Pancreas (tissue), 10 donors: ENCODE measurements at places on chromosomes 5 and 9.

- DNase-seq: no peak
These were observed 9.1 kb downstream of the PTCH1 start for GRCh38 chr9:95507464-95508241.

- no peak for DNase-seq
These were observed 16.0 kb downstream of the FYB1 start for GRCh38 chr5:39203275-39203922.

DNA sequence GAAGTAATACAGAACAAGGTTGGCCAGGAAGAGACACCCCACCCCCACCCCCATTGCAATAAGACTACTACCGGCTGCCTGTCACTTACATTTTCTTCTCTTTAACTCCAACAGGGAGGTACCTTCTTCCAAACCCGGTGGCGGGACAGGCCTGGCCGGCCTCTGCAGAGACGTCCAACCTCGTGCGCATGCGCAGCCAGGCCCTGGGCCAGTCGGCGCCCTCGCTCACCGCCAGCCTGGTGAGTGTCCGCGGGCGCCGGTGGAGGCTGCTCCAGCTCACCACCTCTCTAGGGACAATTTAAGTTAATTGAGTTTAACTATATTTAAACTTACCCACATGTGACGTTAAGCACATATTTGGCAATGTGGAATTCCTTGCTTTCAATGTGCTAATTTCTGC, 192.4 kb downstream of the MAST4 start:
- DNase-seq: no peak

GRCh38 chr5:3027185-3027865, 275.8 kb upstream of the IRX2 start:
- no peak for DNase-seq

DNA sequence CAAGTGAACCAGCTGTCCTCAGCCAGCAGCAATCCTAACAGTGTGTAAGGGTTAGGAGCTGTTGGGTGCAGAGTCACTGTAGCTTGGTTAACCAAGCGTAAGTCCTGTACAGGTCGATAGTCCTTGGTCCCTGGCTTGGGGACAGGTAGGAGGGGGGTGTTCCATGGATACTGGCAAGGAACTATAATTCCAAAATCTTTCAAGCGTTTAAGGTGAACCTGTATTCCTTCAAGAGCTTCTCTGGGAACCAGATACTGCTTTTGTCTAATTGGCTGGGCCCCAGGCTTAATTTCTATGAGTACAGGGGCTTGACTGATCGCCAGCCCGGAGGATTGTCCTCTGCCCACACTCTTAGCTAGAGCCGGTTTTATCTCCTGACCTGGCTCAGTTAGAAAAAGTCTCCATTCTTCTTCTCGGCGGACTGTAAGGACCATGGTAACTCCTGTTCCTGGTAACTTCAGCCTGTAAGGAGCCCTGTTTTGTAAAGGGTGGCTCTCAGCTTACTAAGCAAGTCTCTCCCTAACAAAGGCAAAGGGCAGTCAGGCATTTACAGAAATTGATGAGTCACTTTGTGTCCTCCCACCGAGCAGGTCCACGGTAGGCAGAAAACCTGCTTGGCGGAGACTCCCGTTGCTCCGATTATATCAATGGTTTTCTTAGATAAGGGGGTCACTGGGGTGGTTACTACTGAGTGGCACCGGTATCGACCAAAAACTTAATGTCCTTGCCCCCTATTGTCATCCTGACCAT, 6.0 kb upstream of the ZNF354C start:
- DNase-seq: no peak

- no peak for DNase-seq
These were observed 52.2 kb downstream of the PDE8B start for GRCh38 chr5:77262697-77263096.

GRCh38 chr5:139896718-139897117, 101.1 kb downstream of the PSD2 start:
- no peak for DNase-seq

GRCh38 chr5:141677415-141677814, 4.6 kb downstream of the ARAP3 start:
- DNase-seq: no peak

GRCh38 chr9:122179054-122179689, 19.5 kb downstream of the MORN5 start:
- DNase-seq: no peak

- no peak for DNase-seq
These were observed 1583.2 kb upstream of the WWC1 start for GRCh38 chr5:166708291-166708690.

DNA sequence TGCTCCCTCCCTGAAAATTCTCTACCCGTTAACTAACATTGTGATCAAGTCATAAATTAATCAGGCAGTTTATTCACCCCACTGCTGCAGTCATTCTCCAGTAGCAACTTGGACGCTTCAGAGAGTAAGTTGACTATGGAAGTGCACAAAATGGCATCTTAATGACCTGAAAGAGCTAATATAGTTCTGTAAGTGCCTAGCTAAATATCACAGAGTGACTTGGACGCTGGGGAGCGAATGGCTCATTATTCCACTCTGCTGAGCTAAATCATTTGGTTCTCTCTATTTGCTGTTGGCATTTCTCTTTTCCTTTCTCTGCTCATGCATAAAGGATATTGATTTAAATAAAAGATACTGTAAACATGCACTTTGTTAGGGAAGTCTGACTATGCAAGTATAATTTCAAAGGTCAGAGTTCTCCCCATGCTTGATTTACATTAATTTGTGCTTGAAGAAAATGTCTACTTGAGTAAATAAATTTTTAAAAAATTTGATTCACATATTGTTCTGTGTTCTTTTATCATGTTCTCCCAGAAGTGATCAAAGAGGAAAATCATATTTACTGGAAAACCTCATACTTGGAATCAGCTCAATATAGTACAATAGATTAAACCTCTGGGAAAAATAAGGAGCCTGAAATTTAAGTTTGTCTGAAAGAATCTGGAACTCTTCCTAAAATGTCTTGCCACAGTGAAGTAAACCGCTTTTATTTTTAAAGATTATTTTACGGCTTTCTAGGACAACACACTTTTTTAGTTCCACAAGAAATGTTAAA, 169.5 kb upstream of the HAPLN1 start:
- no peak for DNase-seq

DNA sequence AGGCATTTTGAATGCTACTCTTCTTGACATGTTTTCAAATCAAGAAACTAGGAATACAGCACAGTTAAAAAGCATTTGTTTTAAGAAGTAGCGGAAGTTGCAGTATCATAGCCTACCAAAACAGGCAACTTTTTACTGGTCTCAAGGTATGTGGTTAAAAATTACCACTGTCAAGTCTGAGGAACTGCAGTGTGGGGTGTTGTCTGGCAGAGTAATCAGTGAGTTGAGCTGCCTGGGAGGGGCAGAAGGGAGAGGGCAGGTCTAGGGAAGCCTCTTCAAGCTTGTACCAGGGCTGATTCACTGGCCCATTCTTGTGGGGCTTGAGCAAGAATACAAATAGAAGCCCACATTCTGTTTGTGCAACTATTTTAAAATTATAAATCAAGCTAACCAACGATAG, 42.4 kb upstream of the SV2C start:
- DNase-seq: no peak

- DNase-seq: no peak
These were observed 75.8 kb downstream of the NUDT12 start for GRCh38 chr5:103486739-103487138.

- DNase-seq: no peak
These were observed 35.7 kb downstream of the RAD50 start for GRCh38 chr5:132592521-132592920.

DNA sequence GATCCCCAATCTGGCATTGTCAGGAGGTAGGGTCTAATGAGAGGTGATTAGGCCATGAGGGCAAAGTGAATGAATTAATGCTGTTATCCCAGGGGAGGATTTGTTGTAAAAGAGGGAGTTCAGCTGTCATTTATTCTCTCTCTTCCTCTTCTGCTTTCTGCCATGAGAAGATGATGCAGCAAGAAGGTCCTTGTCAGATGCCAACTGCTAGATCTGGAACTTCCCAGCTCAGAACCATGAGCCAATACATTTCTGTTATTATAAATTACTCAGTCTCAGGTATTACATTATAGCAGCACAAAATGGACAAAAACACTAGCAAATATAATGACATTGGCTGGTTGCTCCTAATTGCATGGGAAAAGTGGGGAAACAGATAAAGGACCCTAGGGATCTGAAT, 15.6 kb upstream of the BICD2 start:
- DNase-seq: no peak

DNA sequence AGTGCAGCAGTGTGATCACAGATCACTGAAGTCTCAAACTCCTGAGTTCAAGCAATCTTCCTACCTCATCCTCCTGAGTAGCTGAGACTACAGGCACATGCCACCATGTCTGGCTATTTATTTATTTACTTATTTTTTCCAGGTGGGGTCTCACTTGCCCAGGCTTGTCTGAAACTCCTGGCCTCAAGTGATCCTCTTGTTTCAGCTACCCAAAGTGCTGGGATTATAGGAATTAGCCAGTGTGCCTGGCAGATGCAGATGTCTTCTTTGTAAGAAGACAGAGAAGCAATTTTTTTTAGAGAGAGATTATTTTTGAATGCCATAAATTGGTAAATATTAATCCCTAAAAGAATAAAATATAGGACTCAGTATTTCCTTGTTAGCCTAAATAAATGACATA, 54.3 kb downstream of the CHSY3 start:
- no peak for DNase-seq

DNA sequence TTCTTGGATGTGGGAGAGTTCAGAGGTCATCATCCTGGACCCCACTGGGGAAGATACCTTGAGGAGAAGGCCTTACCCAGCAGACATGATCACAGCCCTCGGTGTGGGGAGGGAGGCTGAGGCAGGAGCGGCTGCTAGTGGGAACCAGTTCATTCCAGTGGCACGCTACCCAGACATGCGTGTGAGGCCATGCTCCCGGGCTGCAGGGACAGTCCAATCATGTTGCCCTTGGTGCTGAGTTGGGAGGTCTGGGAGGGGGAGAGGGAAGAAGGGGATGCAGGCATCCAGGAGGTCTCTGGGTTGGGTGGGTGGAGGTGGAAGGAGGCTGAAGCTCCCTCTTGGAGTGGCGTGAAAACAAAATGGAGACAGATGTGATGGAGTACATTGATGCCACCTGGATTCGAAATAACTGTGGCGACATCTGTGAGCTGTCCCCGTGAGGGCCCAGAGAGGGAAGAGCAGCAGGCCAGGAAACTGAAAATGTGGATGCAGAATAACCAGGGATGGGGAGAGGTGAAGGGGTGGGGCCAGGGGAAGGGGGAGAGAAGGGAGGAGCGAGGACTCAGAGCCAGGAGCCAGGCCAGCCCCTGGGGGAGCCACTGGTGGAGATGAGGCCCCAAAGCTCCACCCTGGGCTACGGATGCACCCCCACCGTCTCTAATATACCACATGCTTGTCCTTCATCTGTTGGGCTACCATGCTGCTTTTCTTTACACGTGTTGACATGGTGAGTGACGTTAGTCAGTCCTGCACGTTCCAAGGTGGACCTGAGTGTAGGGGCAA, 16.2 kb downstream of the NDUFS6 start:
- no peak for DNase-seq

DNA sequence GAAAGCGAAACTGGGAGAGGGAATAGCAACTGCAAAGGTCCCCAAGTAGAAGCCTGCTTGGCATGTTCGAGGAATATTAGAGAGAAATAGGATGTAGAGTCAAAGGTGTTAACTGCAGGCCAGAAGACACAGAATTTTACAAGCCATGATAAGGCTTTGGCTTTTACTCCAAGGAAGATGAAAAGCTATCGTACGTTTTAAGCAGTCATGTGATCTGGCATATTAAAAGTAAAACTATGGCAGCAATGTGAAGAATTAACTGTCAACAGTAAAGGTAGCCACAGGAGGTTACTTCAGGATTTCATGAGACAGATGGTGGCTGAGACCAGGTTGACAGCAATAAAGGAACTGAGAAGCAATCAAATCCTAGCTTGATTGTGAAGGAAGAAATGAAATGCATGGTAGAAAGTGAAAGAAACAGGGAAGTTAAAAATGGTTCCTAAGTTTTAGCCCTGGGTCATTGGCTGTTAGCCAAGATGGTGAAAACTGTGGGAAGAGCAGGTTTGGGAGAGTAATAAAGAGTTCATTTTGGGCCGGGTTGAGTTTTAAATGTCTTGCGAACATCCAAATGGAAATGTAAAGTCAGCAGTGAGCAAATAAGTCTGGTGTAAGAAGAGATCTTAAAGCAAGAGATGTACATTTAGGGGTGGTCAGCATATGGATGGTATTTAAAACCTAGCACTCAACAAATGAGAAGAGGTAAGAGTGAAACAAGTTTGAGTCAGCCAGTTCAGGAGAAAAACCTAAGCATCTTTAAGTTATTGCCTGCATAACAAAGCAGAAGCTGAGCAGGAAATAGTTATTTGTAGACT, 20.3 kb upstream of the TTC33 start:
- DNase-seq: no peak

DNA sequence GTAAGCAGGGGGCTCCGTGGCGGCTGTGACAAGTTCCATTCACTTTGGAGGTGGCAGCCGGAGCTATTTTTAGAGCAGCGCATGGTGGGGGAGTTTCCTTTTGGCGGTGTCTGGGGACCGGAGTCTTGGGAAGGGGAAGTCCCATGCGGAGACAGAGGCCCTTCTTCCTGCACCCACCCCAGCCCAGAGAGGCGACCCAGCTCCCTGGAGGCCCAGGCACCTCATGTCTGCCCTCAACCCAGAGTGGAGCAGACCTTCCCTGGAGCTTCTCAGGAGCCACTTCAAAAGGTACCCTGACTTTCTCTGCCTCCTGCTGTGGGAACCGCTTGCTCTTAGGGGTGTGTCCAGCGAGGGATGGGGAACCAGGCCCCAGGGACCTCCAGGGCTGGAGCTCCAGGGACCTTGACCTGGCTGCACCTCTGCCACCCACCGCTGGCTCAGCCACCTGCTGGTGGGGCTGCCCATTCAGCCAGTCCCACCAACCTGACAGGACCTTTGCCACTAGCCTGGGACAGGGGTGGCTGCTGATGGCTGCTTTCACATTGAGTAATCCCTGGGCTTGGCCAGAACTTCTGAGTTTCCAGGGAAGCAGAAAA, 34.1 kb downstream of the NEK6 start:
- DNase-seq: no peak

DNA sequence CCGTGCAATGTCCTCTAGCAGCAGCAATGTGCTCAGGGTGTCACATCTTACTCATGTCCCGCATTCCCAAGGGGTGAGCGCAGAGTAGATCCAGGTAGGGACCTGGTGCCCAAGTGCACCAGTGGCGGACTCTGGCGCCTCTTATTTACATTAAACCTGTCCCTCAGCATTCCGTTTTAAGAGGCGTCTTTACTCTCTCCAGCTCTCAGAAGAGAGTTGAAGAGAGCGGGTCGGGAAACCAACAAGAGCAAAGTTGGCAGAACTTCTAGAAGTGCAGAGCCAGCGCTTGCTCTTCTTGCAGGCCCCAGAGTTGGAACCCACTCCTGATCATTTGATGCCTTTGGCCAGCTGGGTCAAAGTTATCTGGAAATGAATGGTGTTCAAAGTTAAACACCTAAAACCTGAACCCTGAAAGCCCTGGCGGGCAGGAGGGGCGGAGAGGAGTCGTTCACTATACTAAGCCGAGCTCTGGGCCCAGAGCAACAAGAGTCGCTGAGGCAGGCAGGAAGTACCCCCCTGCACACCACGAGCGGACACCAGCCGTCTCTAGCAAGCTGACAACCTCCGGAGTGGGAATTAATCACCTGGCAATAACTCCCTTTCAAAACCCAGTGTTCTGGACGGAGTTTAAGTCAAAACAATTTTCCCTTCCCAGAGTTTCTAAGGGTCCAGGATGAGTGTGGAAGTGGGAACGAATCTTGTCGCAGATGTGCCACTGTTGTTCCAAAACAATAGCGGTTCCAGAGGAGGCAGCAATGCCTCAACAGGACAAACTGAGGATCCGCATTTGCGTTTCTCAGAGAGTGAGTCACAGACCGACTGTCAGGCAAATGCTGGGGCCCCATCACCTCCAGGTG, 122.8 kb downstream of the TMEM161B start:
- DNase-seq: no peak

GRCh38 chr9:131923766-131924165, 155.9 kb downstream of the MED27 start:
- DNase-seq: no peak
